ENCODE measurements at places on chromosomes 1 and 21.

DNA sequence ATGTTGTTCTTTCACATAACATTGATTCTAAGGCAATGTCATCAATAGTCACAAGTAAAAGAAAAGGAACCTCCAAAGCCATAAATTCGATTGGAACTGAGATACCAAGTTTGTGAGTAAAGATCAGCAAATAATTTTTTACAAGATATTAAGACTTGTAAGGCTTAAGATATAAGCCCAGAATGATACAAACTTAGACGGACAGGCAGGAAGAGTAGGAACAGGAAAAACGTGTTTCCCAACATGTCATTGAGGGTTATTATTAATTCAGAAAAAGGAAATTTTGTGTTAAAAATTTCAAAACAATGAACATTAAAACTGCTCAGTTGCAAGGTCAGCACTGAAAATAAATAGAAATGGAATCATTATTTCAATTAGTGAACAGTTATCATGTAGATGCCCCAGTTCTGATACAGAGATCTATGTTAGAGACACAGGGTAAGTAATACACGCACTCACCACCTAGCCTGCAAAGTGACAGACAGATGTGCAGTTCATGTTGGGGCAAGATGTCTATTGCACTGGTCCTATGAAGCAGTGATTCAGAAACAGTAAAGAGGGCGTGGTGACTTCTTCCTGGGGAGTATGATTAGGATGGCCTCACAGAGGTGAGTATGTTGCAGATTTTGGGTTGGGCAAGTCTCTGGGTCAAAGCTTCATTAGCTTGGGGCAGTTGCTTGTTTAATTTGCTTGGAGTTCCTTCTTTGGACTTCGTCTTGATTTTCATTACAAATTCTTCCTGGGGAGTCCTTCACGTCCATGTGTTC, 284.4 kb downstream of the SETD4 start:
- no peak for DNase-seq

- DNase-seq, result no peak
Observed at GRCh38 chr1:1929639-1930545, 10.8 kb upstream of the TMEM52 start.

DNA sequence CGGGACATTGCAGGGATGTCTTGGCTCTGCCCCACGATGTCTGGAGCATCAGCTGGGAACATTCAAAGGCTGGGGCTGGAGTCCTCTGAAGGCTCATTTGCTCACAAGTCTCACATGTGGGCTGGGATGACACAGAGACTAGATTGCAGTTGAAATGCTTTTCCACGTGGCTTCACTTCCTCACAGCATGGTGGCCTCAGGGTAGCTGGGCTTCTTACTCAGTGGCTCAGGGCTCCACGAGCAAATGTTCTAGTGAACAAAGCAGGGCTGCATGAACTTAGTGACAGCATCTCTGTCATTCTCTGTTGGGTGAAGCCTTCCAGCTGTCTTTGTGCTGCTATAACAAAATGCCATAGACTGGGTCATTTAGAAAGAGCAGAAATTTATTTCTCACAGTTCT, 247.0 kb upstream of the POU3F1 start:
- DNase-seq, result no peak

DNA sequence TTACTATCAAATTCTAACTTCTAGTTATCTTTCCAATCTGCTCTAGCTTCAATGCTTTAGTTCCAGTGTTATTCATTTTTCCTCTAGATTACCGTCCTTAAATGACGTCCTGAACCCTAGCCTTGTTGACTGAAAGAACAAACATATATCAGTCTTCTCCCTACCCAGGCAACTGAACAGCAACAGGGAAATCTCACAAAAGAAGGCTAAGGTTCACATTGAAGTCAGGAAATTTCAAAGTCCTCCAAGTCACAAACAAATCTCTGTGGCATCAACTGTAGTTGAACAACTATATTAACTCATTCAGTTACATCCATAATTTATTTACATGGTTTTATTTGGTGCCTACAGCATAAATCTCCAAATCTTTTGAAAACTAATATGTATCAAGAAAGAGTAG, 19.5 kb downstream of the FOXJ3 start:
- DNase-seq, result no peak

DNA sequence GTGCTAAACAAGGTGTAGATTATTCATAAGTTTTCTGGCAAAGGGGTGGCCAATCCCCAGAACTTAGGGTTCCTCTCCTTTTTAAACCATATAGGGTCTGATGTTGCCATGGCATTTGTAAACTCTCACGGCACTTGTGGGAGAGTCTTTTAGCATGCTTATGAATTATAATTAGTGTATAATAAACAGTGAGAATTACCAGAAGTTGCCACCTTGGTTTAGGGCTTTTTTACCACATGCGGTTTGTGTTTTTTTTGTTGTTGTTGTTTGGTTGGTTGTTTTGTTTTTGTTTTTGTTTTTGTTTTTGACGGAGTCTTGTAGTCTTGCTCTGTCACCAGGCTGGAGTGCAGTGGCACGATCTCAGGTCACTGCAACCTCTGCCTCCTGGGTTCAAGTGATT, 8.9 kb upstream of the LAX1 start:
- no peak for DNase-seq

DNA sequence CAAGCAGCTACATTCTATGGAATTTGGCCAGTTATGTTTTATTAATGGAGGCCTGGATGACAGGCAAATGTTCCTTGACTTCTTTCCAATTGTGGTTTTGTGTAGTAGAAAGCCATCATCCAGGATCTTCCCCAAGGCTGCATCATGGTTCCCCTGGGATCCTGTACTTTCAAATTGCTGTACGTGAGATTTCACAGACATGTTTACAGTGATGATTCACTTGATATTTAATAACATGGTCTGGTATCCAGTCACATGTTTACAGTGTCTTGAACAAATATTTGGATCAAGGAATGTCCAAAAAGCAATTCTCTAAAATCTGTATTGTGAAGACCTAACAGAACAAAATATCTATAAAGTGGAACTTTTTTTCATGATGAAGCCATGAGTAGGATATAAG, 68.3 kb upstream of the ST6GALNAC3 start:
- DNase-seq, result no peak

DNA sequence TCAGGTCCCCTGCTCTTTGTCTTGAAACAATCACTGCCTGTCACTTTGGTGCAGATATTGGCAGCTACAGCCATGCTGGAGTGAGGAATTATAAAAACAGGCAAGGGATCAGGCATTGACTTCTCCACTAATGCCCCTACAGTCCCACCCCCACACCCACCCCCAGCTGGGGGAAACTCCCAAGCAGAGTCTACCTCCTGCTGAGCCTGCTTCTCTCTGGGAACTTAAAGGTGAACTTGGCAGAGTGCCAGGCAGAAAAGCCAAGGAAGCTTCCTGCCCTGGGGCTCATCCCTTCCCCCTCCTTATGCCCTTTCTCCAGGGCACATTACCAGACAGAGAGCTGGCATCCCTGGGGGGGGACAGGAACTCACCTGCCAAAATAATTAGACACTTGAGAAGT, 6.7 kb downstream of the NCMAP start:
- DNase-seq, result no peak

- DNase-seq, result no peak
Observed at GRCh38 chr1:25477448-25478034, 46.8 kb downstream of the MACO1 start.

DNA sequence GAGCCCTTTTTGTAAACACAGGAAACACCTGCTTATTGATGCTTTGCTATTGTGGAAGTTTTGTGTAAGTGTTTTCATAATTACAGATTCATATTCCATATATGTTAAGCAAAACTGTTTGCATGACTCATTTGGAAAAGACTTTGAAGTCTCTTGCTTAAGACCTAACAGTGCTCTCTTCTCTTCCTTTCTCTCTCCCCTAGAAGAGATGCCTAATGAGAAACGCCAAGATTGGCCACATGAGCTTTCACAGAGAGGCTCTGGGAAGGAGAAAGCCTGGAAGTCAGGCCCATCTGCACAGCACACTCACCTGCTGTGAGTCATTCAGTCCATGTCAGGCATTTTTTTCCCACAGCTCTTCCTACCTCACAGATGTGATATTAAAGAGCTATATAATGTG, 101.6 kb upstream of the PALMD start:
- no peak for DNase-seq

DNA sequence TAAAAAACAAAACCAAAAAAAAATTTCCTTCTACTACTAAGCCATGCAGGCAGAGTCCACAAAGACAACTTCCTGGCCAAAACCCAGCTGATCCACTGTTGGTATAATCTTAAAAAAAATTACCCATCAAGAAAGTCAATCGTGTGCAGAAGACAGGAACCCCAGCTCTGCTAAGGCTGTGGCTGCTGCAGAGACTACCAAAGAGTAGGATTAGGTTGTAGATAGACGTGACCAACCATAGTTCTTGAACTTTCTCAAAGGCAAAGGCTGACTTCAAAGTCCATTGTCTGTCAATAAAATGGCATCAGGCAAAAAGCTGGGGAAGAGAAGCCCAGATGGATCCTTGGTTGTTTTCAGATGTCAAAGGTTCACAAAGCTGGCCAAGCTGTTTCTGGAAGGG, 3.4 kb downstream of the PSMB4 start:
- no peak for DNase-seq

DNA sequence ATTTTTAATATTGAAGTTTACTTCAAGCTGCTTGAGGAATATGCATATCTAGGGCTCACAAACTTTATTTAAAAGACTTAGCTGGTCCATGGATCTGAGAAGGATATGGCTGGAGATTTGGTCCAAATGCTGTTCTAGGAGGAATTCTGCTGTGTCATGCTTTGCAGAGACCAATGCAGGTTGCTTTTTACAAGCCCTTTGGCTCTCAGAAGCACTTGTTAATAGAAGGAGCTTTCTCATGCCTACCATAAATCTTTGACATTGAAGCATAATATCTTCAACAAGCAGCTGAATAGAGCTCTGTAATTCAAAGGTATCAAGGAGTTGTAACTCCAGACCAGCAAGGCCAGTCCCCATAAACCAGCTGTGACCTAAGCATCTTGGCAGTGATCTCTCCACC, 299.1 kb downstream of the HHAT start:
- no peak for DNase-seq

DNA sequence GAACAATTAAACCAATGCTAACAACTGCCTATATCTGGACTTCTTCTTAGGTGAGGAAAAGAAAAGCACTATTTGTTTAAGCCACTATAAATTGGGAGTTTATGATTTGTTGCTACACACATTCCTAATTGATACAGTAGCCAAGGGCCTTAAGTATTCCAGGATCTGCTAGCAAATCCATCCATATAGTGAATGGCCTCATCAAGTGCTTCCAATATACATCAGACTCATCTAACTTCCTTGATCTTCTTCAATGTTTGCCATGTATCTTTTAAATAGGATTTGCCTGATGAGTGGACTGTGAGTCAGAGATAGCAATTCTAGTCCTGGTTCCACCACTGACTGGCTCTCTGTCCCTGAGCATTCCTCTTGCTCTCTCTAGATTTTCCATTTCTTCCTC, 430.2 kb downstream of the OMA1 start:
- no peak for DNase-seq

DNA sequence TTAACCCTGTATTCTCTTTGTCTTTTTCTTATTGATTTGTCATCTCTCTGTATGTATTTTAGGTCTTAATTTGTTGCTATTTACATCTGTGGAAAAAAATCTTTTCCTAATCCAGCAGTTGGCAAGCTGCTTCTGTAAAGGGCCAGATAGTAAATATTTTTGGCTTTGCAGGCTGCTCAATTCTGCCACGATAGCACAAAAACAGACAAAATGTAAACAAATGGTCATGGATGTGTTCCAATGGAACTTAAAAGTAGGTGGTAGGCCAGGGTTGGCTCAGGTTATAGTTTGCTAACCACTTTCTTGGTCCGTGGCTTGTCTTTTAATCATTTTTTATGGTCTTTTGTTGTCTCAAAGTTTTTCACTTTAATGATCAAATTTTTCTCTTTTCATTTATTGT, 371.8 kb downstream of the HHAT start:
- DNase-seq, result no peak

- peak; percentile 33 for DNase-seq
Observed at GRCh38 chr1:92858564-92859399, 26.9 kb downstream of the RPL5 start.

GRCh38 chr1:32194984-32195383, 5.4 kb upstream of the CCDC28B start:
- no peak for DNase-seq

GRCh38 chr1:51283979-51284378, 46.4 kb downstream of the TTC39A start:
- DNase-seq, result no peak

DNA sequence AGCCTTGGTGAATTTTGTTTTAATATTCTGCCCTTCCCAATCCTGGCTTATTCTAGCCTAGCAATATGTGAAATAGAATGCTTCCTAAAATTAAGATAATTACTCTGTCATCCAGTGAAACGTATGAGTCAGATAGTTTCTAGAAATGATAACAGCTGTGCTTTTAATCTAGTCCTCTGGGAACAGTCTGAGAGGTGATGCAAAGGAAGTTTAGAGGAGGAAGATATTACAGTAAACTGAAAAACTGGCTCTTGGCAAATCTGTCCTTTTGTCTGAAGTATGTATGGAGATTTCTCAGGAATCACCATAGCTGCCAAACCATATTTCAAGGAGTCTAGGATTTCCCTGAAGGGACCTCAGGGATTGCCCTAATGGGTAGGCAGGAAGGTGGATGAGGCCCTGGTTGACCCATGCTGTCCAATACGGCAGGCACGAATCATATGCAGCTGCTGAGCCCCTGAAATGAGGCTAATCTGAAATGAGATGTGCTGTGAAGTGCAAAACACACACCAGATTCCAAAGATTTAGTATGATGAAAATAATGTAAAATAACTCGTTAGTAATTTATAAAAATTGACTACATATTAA, 70.8 kb upstream of the LBR start:
- DNase-seq, result no peak

DNA sequence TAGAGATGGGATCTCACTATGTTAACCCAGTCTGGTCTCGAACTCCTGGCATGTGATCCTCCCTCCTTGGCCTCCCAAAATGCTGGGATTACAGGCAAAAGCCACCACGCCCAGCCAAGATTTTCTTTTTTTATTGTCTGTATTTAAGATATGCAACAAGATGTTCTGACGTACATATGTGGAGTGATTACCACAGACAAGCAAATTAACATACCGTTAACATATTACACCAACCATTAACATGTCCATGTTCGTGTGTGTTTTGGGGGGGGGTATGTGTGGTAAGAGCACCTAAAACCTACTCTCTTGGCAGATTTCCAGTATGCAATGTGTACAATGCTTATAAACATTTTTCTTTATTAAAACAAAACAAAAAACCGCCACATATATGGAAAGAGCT, 10.6 kb upstream of the KCNE2 start:
- no peak for DNase-seq
